ENCODE measurements at places on chromosomes 16 and 17.

- no peak for DNase-seq
These were observed 33.9 kb upstream of the CDRT4 start for GRCh38 chr17:15501282-15501681.

- no peak for DNase-seq
These were observed 743.9 kb upstream of the SOX9 start for GRCh38 chr17:71376933-71377332.

GRCh38 chr16:75263963-75264445 lies 12.6 kb upstream of the BCAR1 start:
- DNase-seq = no peak

- no peak for DNase-seq
These were observed 119.7 kb upstream of the LHX1 start for GRCh38 chr17:36817483-36818048.

- peak; percentile 15 for DNase-seq
These were observed 90.9 kb downstream of the MYH11 start for GRCh38 chr16:15765880-15766279.

DNA sequence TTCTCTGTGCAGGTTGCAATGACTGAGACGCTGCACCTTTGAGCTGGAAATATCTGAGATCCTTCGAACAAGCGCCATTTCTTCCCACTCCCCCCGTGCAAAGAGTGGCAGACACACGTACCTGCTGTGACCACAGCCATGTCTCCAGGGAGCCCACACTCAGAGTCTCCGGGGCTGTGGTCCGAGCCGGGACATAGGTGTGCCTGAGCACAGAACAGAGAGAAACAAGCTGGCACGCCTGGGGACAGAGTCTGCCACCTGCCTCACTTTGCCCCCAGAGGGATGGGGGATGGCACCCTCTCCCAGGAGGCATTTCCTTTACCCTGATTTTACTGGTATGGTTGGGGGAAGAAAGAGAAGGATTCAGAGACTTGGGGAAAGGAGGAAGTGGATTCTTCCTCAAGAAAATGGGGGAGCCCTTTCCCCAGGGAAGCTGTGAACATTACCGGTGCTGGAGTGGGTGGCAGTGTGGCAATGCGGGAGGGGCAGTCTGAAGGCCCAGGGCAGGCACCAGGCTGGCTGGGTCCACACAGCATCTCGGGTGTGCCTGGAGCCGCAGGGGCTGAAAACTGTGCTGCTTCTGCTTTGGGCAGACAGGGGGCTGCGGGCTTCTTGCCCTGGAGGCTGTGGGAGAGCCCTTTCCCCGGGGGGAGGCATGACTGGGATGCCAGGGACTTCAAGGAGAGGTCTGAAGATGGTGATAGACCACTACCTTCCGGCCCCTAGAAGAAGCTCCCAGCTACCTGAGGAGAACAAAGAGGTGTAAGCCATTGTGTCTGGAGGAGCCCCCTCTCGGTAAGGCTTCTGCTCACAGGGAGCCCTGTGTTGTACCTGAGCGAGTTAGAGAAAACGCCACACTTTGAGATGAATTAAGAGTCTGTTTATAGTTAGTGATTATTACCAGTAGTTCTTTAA lies 6.6 kb upstream of the PIK3R6 start:
- DNase-seq = no peak

DNA sequence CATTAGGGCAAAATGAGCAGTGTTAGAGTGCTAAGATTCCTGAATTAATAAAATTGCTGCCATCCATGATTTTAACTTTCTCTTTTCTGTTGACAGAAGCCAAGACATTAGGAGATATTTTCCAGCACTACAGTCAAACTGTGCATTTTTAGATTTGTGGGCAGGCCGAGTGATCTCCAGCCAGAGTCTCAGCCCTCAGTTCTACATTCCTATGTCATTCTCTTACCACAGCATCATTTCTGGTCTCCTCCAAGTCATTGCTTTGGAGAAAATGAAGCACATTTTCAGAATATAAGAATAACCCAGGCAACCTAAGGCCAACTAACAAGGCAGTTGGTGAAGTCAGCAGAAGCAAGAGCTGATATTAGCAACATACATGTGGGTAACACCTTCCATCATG lies 74.6 kb upstream of the NUDT7 start:
- no peak for DNase-seq

- DNase-seq = no peak
These were observed 178.2 kb upstream of the SOX9 start for GRCh38 chr17:71942626-71943025.

DNA sequence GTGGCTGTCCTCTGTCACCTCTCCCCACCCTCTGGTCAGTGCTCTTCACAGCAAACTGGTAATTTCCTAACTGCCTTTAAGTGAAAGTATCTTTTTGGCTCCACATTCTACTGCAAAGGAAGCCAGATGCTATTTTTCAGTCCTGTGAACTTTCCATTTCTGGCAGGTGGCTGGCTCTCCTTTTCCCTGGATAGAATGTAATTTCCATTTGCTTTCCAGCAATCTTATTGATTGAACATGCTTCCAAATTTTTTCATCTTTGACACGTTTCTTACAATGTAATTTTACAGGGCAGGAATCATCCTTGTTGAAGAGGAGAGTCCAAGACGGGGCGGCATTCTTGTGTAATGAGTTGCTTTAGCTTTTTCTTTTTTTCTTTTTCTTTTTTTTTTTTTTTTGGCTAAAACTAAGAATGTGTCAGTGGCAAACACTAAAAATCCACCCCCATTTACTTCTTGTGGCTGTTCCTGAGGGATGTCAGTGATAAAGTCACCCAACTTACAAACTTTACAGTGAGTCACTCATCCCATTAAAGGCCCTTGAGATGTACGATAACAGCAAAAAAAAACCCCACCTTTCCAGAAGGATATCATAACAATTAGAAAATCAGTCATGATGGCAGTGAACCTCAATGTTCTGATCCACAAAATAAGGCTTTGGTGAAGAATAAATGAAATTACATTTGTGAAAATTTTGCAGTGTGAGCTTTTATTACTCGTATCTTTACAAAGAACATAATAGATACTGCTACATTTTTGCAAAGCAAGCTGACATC lies 29.4 kb upstream of the PRKCA start:
- no peak for DNase-seq

DNA sequence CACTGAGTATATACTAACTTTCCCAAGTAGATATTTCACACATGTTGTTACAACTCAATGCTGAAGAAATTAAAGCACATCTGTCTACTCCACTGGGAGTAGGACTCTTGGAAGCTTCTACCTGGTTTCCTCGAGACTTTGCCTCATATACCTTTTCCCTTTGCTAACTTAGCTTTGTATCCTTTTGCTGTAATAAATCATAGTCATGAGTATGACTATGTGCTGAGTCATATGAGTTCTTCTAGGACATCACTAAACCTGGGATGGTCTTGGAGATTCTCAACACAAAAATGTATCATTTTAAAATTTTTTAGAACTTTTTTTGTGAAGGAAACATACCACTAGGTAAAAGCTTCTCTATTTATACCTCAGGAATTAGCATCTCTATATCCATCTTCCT lies 39.8 kb downstream of the ABCA5 start:
- DNase-seq = no peak

DNA sequence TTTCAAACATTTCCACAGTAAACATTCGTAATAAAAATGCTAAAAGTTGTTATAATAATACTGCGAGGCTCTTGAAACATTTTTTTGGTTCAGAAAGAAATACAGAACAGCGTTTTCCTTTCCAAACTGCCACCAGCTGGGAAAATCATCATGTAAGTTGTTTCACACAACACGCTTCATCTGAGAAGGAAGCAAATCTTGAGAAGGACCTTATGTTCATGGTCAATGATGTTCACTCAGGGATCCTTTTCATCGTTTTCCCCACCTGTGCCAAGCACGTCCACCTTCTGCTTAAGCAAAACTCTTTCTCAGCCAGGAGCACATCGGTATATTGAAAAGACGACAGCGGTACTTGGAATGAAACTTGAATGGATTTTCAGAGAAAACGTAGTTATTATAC lies 274.5 kb upstream of the ELAC2 start:
- no peak for DNase-seq

DNA sequence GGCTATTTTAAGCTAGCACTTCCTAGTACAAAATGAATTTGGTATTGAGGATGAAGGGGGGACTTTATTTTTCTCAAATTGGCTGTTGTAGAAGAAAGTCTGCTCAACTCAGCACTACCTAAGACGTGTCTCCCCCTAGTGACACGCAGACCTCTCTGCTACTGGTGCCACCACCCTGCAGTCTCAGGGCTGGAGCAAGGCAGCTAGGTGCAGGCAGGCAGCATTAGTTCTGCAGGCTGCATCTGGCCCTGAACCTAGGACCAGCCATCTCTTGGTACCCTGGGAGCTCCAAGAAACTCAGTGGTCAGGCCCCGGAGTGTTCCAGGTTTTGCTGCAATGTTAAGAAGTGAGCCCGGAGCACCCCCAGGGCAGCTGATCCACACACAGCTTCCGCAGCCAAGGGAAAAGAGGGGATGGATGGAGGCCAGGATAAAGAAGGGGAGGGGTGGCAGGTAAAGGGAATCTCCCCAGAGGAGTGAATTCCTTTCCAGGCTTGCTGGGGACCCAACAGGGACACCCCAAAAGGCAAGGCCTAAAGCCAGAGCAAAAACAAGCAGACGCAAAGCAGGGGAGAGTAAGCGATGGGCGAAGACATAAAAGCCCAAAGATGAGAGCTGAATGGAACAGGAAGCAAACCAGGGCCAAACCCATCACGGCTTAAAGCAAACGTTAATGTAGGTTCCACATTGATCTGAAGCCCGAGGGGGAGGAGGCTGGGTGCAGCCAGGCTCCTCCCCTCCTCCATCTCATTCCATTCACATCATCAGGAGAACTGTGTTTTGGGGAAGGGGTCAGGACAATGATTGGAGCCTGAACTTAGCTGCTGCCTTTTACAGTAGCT lies 200.5 kb downstream of the ZFHX3 start:
- no peak for DNase-seq

GRCh38 chr17:82351254-82351712 lies 7.8 kb upstream of the TEX19 start:
- no peak for DNase-seq

GRCh38 chr17:73990290-73990689 lies 213.2 kb upstream of the RPL38 start:
- no peak for DNase-seq

DNA sequence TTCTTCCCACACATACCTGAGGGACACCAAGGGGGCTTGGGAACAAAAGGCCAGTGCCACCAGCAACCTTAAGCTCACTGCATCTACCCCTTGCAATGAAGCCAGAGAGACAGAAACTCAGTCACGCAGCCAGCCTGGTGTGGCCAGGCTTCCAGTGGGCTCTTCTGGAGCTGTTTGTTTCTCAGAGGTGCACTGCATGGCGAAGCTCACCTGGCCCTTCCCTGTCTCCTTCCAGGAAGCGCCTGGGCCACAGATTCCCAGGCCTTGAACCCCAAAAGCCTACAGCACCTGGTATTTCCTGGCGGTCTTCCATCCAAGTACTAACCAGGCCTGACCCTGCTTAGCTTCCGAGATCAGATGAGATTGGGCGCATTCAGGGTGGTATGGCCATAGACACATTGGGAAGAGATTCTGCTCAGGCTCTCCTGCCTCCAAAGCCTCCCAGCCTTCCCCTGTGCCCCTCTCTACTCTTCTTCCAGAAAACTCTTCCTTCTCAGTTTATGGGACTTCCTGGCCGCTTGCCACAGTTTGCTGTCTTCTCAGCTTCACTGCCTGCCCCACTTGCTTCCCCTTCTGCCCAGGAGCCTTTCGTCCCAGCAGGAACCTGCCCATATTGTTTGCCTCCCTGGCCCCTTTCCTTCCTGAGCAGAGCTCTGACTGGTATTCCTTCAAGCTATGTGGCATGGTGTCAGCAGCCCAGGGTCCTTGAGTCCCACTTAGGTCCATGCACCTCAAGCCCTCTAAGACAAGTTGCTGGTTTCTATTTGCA lies 1.6 kb downstream of the CISD3 start:
- DNase-seq = no peak

DNA sequence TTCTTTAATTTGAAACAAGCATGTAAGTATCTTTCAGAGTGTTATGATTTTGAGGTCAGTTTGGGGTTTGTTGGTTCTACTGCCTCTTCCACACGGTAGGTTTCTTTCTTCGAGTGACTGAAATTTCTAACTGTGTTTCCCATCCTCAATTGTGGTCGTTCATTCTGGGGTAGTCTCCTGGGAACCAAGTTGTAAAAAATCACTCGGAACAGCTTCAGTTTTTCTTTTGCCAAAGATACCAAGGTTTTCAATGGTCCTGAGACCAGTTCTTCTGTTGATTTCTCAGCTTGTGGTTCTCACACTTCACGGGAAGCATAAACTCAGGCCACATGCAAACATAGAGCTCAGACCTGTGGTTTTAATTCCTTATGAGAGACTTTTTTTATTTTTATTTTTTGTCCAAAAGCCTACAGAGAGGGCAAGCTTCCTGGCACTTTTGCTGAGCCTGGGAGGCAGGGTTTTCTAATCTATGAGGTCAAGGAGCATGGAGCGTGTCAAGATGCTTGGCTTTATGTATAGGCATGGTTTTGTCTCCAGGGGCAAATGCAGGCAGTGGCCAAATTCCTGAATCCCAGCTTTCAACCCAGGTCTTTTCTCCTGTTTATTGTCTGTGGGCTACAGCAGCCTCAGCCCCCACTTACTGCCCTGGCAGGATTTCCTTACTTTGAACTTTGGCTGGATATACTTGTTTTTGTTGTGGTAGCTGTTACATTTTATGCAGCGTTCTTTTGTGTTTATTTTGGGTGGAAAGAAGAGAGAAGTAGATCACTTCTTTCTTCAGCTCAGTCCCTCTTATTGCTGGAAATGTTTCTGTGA lies 32.9 kb downstream of the HS3ST3A1 start:
- DNase-seq = no peak

- no peak for DNase-seq
These were observed 359.8 kb downstream of the TMEM114 start for GRCh38 chr16:8230497-8230896.

GRCh38 chr16:89004209-89004831 lies 27.3 kb upstream of the CBFA2T3 start:
- no peak for DNase-seq

DNA sequence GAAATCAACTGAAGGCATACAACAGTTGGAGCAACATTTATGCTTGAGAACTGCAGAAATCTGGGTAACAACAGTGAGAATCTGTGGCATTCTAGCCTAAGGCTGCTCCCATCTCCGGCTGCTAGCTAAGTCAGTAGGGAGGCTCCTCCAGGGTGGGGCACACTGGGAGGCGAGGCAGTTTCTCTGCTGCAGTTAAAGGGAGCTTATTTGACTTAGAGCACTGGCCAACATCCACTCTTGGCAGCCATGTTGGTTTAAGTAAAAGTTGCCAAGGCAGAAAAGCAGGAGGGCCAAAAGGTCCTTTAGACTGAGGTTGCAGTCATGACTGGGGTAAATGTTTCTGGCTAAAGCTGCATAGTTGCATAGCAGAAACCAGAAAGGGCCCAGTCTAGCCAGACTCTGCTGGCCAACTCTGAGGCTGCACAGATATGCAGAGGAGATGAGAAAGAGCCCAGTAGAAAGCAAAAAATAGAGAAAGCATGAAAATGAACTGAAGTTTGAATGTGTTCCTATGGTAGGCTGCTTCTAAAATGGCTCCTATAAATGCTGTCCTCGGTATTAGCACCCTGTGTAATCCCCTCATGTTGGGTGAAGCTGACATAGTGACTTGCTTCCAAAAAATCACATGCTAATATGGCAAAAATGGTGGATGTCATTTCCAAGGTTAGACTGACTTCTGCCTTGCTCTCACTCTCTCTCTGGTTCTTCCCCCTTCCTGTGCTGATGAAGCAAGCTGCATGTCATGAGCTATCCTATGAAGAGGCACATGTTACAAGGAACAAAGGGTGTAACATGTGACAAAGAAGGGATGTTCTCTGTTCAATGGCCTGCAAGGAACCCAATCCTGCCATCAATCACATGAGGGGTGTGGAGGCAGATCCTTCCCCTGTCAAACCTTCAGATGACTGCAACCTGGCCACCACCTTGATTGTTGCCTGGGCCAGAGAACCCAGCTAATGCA lies 3.7 kb upstream of the C16orf78 start:
- no peak for DNase-seq

Measured in effector memory CD8-positive, alpha-beta T cell (primary cell).